Left colon (tissue), 2 donors: ENCODE measurements at places on chromosomes 6 and 20.

- DNase-seq, result no peak
Measured at GRCh38 chr6:110564703-110565421, 88.4 kb upstream of the SLC22A16 start.

- no peak for DNase-seq
Measured at GRCh38 chr6:52544602-52545405, 32.1 kb downstream of the TRAM2 start.

DNA sequence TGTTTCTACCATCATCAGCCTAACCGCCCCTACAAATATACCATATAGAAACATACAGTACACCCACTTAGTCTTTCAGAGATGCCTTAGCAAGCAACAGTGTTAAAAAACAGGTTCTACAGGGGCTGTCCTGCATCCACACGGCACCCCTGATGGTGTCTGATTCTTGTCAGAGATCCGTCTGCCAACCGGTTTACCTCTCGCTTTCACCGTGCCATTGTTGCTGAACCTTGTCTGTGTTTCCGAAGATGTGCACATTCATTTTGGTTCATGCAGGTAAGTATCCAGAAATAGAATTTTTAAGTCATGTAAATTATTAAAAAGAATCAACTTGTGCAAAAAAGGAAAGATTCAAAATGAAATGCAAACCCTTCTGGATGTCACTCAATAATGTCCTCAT is 52.9 kb downstream of the EPHA7 start:
- no peak for DNase-seq

GRCh38 chr6:141540207-141540606 is 592.5 kb upstream of the GJE1 start:
- no peak for DNase-seq

- no peak for DNase-seq
Measured at GRCh38 chr6:111939902-111940301, 66.7 kb upstream of the FYN start.
